ENCODE measurements at places on chromosomes 3 and 15.

DNA sequence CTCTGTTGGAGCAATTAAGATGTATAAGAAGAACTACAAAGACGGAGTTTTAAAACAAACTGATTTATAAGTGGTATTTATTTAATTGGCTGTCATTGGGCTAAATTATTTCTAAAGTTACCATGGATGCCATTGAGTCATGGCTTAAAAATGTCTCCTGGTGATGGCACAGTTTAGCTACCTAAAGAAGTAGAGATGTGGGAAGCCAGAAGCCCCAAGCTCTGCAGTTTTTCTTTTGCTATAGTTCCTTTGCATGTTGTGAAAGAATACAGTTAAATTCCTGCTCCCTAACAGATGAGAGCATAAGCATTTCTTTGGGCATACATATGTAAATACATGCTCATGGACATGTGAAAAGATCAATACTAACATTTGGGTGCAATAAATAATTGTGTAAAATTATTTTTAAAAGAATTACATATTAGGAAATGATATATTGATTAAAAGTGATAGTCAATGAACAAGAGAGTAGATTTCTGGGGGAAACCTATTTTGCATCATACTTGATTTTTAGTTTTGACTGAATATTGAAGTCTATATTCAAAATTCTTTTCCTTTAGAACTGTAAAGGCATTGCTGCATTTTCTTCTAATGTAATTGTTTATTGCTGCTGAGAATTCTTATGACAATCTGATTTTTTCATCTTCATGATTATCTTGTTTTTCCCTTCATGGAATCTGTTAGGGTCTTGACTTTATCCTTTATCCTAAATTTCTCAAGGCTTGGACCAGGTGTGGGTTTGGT is 2.1 kb downstream of the OPA1 start:
- peak; percentile 29 for DNase-seq

DNA sequence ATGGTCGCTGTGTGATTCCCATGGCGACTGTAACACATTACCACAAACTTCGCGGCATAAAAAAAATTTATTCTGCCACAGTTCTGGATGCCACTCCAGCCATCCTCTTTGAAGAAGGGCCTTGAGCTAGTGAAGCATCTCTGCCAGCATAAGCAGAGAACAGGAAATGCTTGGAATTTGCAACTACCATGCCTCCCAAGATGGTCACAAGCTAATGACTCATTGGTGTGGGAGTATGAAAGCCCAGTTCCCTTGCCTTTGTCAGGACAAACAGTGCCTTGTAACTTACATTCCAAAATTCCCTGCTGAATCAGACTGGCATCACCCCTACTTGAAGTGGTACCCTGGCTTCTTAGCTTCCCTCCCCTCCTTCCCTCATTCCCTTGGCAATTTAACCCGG is 129.7 kb downstream of the PROS1 start:
- peak; percentile 90 for DNase-seq

- DNase-seq: no peak
These were observed 525.1 kb downstream of the PDCD6IP start for GRCh38 chr3:34323517-34323916.

DNA sequence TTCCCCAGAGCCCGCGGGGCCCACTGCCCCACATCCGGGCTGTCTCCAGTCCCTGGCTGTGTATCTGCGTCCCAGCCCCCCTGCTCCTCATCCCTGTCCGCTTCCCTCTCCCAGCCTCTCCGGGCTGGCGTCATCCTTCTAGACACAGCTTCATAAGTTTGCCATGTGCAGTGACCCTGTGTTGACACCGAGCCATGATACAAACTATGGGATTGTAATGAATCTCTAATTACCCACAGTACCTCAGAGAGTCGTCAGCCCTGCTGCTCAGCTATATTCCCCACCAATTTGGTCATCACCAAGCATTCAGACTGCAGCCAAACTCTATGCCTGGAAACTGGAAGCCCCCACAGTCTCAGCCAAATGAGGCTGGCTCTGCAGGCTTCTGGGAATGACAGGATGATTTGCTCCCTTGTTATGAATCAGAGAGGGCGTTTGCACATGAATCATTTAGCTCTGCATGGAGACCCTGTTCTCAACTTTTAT is 466.1 kb upstream of the ATP11B start:
- no peak for DNase-seq

GRCh38 chr3:111311709-111312235 is 230.2 kb upstream of the CD96 start:
- peak; percentile 89 for DNase-seq

DNA sequence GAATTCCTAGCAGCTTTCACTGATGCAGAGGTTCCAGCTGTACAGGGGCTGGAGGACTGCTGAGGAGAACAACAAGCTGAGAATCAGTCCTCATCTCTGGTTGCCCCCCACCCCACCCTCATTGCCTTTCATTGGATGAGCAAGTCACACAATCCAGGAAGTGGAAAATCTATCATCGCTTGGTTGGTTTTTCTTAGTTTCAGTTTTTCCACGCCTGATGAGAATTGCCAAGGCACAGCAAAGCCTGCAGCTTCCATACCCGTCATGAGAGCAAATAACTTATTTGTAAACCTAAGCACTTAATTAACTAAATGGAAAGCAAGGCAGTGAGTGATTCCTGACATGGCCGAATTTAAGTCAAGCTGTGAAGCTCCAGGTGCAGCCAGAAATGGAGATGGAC is 21.4 kb upstream of the LIPC start:
- DNase-seq: no peak

GRCh38 chr3:89521328-89521727 is 413.9 kb downstream of the EPHA3 start:
- DNase-seq: peak; percentile 10

- DNase-seq: no peak
These were observed 105.0 kb upstream of the ICE2 start for GRCh38 chr15:60583946-60584345.

- no peak for DNase-seq
These were observed 218.5 kb upstream of the CMC1 start for GRCh38 chr3:28022916-28023315.

DNA sequence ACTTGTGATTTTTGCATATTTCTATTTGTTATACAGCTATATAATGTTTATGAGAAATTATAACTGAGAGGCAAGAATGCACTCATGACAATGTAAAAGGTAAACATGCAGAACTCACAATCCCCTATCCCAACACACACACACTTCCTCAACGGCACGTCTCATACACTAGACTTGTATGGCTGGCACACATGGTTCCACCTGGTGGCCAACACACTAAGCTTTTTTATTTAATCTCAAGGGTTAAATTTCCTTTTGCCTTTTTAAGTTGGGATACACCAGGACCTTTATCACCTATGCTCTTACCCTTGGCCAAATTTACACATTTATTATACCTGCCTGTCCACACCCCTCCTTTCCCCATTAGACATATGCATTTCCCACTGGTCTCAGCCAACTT is 88.6 kb upstream of the PSMD6 start:
- DNase-seq: no peak

DNA sequence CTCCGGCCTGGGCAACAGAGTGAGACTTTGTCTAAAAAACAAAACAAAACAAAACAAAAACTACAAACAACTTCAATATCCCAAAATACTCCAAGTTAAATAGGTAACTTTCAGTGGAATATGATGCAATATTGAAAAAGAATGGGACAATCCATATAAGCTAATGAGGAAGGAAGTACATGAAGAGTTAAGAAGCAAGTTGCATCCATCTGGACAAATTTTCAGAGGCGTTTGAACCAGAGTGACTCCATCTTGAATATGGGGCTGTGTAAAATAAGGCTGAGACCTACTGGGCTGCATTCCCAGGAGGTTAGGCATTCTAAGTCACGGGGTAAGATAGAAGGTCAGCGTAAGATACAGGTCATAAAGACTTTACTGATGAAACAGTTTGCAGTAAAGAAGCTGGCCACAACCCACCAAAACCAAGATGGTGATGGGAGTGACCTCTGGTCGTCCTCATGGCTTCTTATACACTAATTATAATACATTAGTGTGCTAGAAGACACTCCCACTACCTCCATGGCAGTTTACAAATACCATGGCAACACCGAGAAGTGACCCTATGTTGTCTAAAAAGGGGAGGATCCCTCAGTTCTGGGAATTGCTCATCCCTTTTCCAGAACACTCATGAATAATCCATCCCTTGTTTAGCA is 58.1 kb upstream of the LCTL start:
- no peak for DNase-seq

- no peak for DNase-seq
These were observed 677.7 kb upstream of the NECTIN3 start for GRCh38 chr3:110393941-110394340.

DNA sequence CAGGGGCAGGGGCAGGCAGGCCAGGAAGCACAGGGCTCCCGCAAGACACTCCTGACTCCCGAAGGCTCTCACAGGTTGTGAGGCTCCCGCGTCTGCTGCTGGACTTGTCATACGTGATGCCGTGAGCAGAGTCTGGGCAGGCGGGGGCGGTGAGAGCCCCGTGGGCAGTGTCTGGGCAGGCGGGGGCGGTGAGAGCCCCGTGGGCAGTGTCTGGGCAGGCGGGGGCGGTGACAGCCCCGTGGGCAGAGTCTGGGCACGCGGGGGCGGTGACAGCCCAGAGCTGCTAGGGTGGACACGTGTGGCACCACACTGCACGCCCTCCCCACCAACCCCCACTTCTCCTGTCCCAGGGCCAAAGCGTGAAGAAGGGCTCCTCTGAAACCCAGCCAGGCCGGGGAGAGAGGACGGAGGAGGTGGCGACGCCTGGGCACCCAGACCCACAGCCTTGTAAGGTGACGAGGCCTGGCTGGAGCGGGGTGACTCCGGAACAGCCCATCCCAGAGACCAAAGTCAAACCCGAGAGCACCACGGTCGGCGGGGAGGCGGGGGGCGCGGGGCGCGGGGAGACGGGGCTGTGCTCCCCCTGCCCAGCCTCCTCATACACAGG is 35.0 kb downstream of the TNK2 start:
- DNase-seq: no peak

All from NCI-H226 (cell line).